ENCODE measurements at places on chromosomes 13 and 19.

GRCh38 chr13:71021825-71022422, 845.1 kb downstream of the DACH1 start:
- no peak for DNase-seq

GRCh38 chr13:87680298-87680697, 9.1 kb downstream of the SLITRK5 start:
- DNase-seq = no peak

- DNase-seq = no peak
These were observed 8.5 kb upstream of the UBE2L5 start for GRCh38 chr13:30413842-30414241.

DNA sequence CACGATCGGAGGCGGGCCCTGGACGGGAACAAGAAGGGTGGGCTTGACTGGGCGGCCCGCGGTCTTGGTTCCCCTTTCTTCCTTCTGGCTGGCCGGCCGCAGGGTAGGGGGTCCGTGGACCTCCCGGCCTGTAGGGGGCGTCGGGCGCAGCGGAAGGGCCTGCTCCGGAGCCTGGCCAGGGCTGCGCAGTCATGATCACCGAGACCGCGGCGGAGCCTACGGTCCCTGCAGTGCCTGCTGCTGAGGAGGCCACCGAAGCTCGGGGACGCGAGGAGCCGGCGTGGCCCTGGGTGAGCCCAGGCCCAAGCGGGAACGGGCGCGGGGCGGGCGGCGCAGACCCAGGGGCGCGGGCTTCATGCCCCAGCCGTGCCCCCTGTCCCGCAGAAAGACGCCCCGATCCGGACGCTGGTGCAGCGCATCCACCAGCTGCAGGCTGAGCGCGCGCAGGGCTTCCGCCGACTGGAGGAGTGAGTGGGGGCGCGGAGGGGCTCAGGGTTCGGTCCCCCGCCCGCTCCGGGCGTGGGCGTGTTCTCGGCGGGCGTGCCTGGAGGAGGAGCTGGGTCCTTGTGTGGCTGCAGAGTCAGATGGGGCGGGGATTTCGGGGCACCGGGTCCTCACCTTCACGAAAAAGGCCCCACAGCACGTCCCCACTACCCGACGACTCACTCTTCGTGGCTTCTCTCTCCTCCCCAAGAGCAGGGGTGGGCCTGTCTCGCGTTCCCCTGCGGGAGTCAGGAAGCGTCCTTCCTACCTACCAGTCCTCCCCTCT, at the start of gene REX1BD:
REX1BD (plus strand) TSS at position 188 of the 769 bp plus-strand sequence; CDS start at position 192, 4 bp downstream.
- peak; percentile 78 for DNase-seq

DNA sequence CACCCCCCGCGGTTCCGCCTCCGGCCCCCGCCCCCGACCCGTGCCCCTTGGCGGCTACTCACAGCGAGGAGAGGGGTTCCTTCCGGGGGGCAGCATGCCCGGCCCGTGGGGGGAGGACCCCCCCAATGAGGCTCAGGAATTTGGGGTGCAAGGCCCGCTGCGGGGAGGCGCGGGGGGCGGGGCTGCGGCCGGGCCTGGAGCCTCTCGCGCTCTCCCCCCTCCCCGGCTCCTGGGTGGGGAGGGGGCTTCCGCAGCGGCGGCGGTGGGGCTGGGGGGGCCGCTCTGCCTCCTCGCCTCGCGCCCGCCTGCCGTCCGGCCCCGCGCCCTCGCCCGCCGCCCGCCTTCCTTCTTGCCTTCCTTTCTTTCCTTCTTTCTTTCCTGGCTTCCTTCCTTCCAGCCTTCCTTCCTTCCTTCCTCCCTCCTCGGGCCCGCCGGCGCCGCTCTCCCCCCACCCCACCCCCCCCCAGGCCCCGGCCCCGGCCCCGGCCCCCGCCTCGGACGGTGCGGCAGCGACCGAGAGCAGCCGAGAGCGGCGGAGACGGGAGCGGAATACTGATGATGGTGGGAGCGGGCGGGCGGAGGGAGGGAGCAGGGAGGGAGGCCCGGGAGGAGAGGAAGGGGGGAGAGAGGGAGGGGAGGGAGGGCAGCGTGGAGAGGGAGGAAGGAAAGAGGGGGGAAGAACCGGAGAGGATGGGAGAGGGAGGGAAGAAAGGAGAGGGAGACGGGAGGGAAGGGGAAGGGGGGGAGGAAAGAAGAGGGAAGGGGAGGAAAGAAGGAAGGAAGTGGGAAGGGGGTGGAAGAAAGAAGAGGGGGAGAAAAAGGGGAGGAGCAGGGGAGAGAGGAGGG, at the start of gene LRRC4B:
LRRC4B (minus strand) TSS at position 554 of the 846 bp plus-strand sequence. CDS start 19,597 bp downstream, outside the sequence.
- DNase-seq = no peak

- DNase-seq = no peak
These were observed 23.3 kb upstream of the RNF113B start for GRCh38 chr13:98200211-98200878.

GRCh38 chr13:110447058-110447511, 114.4 kb downstream of the RAB20 start:
- no peak for DNase-seq

DNA sequence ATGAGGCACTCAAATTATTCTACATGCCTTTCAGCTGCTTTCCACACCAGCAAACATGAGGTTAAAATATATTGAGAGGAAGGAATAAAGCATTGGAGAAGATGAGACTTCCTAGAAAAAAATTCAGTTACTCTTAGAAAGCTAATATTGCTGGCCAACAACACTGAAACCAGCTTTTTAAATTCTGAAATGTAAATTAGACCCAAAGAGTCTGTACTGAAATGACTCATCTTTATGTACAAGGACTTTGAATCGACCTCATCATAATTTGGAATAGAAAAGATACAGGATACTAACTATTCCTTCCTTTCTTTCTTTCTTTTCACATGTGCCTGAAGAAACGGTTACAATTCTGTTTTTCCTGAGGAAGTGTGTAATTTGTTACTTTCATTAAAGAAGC, 6.5 kb upstream of the HSPH1 start:
- no peak for DNase-seq

DNA sequence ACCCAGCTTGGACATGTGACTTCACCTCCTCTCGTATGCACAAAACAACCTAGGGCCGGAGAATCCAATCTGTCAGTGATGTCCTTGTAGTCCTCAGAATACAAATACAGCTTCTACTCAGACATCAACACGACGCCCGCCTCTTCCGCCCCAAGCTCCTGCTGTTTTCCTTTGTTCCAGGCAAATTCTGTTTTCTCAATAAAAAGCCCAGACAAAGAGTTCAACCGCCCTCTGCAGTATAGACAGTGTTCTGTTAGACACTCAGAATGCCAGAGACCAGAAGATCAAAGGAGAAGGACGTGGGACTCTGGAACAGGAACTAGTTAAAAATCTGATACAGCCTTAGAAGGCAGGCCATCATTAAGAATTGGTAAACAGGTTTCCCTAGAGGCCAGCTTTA, 42.0 kb upstream of the GGACT start:
- no peak for DNase-seq

DNA sequence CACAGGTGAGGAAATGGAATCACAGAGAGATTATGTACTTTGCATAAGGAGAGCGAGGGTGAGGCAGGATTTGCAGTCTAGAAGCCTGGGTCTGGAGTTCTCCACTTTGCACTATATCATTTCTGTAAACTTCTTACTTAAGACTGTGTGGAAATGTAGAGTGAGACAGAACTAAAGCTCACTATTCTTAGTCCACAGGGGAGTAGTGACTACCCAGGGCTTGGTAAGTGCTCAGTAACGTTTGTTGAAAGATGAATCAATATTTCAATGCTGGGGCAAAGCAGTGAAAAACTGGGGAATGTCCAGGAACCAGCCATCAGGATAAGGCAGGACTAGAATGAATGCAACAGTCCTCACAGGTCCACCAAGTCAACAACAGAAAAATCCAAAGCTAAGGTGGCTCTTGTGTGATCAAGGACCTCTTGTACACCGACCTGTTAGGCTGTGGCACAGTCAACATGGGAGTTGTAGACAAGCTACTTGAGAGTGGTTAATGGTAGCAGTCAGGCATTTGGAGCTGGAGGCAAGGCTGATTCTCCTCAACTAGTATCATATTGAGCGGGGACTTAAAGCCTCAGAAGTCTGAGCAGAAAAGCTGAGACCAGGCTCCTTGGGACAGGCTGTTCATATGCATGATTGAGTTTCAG, 929 bp upstream of the TNFSF13B start:
- DNase-seq = no peak

DNA sequence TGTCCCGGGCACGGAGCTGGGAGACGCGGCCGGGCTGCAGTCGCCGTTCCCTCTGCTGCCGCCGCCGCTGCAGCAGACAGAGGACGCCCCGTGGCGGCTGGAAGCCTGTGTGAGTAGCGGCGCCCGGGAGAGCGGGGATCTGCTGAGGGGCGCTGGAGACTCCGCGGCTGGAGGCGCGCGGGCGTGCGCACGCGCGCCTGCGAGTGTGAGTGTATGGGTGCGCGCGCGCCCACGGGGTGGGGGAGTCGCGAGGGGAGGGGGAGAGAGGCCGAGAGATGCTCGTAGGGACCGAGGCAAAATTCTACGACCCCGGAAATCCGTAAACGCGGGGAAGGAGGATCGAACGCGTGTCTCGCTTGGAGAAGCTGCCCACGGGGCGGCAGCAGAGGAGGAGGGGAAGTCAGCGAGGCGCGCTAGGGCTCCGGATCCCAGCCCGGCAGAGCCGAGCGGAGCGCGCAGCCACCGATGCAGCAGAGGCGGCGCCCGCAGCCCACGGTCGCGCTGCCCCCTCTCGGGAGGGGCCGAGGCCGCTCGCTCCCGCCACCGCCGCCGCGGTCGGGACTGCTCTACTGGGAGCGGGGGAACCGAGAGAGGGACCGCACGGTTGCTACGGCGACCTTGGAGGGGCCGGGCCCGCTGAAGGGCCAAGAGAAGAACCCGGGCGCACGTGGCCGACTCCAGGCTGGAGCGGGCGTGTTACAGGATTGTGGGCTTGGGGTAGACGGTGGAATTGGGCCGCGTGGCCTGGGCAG, at the start of gene ENOX1:
ENOX1 (minus strand) TSS at position 207 of the 752 bp plus-strand sequence.
- no peak for DNase-seq

GRCh38 chr13:110089815-110090214, 217.1 kb downstream of the COL4A1 start:
- no peak for DNase-seq

DNA sequence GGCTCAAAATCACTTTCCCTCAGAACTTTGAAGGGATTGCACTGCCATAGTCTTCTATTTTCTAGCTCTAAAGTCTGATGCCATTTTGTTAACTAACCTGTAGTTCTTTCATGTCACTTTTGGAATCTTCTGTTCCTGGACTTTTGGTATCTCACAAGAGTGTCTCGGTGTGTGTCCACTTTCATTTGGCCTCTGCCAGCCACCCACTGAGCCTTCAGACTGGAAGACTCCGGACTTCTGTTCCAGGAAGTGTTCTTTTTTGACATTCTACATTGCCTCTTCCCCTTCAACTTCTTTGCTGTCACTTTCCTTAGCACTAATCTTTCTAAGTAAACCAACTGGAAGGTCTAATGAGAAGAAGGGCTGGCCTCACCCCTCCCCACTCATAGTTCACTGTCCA, 25.0 kb upstream of the LAMP1 start:
- no peak for DNase-seq

GRCh38 chr19:30556230-30556711, 184.1 kb downstream of the ZNF536 start:
- DNase-seq = no peak

GRCh38 chr19:16516923-16517610, 20.9 kb downstream of the C19orf44 start:
- DNase-seq = no peak

DNA sequence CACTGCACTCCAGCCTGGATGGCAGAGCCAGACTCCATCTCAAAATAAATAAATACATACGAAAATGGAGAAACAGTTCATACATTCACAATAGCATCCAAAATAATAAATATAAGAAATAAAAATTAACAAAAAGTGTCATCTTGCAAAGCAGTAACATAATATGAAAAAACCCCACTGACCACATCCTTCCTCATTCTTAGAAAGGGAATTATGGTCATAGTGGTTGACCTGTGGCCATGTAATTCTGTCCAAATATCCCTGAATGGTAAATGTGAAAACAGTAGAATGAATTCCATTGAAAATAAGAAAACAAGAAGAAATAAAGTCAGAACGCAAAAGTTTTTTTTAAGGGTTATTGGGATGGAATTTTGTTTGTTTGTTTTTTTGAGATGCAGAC, 7.0 kb upstream of the CDC42EP5 start:
- no peak for DNase-seq

- DNase-seq = no peak
These were observed 148.7 kb downstream of the FOXO1 start for GRCh38 chr13:40517486-40518480.

DNA sequence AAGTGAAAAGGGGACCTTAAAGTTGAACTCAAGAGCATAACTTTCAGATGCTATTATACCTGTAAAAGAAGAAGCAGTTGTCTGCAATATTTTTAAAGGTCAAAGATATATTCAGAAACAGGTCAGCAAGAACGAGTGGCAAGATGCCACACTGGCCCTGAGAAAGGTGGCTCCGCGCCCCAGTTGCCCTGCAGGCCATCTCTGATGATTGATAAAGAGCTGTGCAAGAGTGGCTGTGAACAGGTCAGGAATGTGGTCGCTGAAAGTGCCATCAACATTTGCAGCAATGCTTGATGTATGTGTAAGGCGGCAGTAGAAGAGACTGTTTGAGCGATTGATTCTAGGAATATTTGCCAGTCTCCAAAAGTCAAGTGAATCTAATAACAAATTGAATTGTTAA, 664.2 kb upstream of the SLC10A2 start:
- no peak for DNase-seq

GRCh38 chr13:109007946-109008345, 378.5 kb downstream of the MYO16 start:
- DNase-seq = no peak

DNA sequence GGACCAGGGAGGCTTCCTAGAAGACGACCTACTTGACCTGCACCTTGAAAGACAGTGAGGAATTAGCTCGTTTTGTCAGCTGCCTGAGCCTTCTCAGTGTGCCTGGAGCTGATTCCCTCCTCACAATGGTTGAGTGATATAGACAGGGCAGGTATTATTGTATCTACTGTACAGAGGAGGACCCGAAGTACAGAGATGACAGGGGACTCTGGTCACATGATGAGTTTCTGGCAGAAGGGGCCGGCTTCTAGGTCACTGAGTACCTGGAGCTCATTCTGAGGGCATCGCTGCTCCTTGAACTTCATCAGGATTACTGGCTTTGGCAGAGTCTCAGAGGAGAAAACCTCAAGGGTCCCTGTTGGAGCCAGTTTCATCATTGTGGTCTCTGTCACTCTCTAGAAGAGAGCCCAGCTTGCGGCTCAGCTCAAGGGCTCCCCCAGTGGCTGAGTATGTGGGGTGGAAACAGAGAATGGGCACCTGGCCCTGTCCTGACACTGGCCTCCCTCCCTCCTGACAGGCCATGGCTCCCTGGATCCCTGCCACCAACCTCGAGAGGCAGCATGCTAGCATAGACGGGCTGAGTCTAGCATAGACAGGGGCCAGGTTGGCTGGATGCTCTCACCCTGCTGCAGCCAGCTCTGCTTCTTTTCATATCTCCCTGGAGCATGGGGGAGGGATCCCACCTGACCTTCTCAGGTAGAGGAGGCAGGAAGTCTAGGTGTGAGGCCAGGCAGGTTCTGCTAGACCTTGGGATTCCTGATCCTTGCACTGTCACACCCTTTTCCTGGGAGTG, 38.7 kb downstream of the NFIX start:
- no peak for DNase-seq

GRCh38 chr19:55676383-55676782, 1.4 kb downstream of the EPN1 start:
- no peak for DNase-seq

- no peak for DNase-seq
These were observed 13.2 kb downstream of the EHD2 start for GRCh38 chr19:47726467-47726866.

- DNase-seq = no peak
These were observed 887 bp downstream of the SIPA1L3 start for GRCh38 chr19:37907735-37908455.
